Stimulated activated CD8-positive, alpha-beta memory T cell treated with anti-CD3 and anti-CD28 coated beads, Interleukin-15, amount 100 ng/mL, for 48 hours (primary cell): ENCODE measurements at places on chromosomes 4 and X.

DNA sequence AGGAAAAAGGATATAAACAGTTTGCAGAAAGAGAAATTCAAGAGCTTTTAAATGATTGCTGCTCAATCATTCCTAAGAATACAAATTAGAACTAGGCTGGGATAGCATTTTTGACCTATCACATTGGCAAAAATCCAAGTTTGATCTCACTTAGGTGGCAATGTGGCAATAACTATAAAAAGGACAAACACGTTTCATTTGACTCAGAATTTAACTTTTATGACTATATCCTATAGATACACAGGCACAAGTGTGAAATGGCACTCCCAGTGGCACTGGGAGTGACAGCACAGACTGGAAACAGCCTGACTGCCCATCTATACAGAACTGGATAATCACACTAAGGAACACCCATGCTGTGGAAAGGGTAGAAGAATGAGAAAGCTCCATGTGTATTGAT, 11.1 kb downstream of the CENPU start:
- DNase-seq, result no peak

DNA sequence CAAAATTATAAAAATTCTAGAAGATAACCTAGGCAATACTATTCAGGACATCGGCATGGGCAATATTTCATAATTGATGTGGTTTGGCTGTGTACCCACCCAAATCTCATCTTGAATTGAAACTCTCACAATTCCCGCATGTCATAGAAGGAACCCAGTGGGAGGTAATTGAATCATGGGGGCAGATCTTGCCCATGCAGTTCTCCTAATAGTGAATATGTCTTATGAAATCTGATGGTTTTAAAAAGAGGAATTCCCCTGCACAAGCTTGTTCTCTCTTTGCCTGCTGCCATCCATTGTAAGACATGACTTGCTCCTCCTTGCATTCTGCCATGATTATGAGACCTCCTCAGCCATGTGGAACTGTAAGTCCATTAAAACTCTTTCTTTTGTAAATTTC, 77.7 kb downstream of the DDX60 start:
- no peak for DNase-seq

DNA sequence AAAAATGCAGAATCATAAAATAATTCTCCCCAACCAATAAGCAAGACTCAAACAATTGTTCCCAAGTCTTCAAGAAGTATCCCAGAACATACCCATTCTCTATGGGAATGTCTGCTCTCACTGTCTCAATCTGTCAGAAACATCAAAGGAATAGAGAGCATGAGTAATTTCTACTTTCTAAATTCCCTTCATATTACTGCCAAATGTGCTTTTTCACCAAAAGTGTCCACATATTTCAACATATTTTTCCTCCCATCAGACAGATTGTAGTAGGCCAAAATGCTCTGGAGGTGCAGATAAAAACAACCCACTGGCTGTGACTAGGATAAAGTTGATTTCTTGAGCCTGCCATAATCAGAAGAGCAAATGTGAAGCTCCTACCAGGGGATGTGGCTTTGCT, 692.0 kb upstream of the FAM241A start:
- no peak for DNase-seq

- no peak for DNase-seq
Observed at GRCh38 chrX:38004046-38004445, 2.3 kb upstream of the SYTL5 start.

GRCh38 chrX:103197721-103198306, 17.1 kb upstream of the BEX4 start:
- no peak for DNase-seq

DNA sequence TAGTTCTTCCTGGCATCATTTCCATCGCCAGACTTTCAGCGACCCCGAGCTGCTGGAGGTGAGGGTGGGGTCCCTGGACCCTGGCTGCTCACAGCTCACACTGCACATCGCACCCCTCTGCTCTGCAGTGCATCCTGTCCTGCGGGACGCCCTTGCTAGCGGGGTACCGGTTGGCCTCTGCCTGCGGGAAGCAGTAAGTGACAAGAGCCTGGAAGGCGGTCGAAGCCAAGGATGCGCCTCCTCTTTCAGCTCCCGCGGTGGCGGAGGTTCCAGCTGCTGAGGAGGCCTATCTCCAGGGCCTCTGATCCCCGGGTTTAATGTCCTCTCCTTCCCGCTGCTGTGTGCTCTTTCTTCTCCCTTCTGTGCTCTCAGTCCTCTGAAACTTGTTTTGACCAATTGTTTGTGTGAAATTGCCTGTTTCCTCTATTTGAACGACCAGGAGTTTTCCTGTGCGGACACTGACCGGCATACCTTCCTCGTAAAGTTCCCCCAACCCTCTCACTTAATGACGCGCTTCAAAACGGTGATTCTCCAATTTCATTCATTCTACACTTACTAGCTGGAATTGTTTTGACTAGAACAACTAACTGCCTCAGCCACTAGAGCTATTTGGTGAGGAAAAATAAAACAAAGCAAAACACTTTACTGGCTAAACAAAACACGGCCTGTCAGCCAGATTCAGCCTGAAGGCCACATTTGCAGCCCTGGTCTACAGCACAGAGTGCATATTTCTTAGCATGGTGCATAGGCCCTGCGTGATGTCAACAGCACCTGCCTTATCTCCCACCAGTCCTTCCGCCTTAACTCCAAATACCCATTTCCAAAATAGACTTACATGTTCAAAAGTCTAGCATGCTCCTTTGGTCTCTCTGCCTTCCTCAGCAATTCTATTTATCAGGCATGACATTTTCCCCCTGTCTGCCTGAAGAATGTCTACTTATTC, 28.0 kb downstream of the MGAT4D start:
- no peak for DNase-seq

GRCh38 chrX:102546828-102547493, 30.4 kb upstream of the TMSB15A start:
- no peak for DNase-seq

DNA sequence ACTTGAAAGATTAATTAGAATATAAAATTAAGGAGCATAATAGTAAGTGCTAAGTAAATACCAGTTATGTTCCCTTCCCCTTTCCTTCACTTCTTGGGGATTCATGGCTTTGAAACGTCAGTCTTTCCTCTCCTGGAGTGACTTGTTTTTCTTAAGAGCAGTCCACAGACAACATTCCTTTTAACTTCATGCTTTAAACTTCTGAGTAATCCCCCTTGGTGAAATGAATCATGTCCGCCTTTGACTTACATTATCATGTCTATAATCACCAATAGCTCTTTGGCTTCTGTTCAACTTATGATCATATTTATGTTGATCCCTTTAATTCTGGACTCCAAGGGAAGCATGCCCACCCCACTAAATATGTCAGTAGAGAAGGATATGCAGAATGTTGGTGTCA, 1012.1 kb upstream of the SLIT2 start:
- no peak for DNase-seq
